ENCODE measurements at places on chromosomes 1 and 21. TPM values are rescaled to one million over a fixed set of nuclear protein-coding genes. Genes with fewer than 3 reads are reported as not detected.

The TMEM61 gene
- polyA plus RNA-seq, result 0.56 TPM

The MEX3A gene
- polyA plus RNA-seq, result 43.5 TPM

The SAMD13 gene
- 6.3 TPM for polyA plus RNA-seq

GRCh38 chr1:3558036-3558726 is 53.1 kb downstream of the MEGF6 start:
- DNase-seq, result no peak

- DNase-seq, result no peak
These were observed 8.2 kb upstream of the SLC30A1 start for GRCh38 chr1:211587123-211587522.

- DNase-seq, result no peak
These were observed 265.5 kb upstream of the FMN2 start for GRCh38 chr1:239826211-239826610.

DNA sequence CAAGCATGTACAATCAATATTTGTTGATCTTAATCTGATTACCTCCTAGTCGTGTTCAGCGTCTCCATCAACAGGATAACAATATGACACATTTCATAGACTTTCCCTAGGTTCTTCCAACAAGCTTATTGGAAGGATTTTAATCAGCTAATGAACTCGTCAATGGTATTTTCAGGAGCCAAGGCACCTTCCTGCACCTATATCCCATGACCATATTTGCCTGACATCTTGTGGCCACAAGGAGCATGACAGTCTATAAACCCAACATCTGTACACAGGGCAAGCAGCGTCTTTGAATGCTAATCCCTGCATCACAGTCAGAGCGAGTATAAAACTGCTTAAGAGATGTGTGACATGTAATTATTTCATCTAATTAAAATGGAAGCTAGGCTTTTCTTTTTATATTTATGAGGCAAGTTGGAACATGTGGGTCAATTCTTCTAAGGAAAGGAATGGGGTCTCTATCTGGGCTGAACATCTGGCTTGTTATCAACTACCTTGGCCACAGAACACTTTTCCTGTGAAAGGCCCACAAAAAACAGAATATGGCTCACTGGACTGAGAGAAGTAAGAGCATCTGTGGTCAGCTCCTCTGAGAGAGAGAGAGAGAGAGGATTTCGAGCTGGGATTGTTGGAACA is 388.8 kb downstream of the NTNG1 start:
- peak; percentile 15 for DNase-seq

DNA sequence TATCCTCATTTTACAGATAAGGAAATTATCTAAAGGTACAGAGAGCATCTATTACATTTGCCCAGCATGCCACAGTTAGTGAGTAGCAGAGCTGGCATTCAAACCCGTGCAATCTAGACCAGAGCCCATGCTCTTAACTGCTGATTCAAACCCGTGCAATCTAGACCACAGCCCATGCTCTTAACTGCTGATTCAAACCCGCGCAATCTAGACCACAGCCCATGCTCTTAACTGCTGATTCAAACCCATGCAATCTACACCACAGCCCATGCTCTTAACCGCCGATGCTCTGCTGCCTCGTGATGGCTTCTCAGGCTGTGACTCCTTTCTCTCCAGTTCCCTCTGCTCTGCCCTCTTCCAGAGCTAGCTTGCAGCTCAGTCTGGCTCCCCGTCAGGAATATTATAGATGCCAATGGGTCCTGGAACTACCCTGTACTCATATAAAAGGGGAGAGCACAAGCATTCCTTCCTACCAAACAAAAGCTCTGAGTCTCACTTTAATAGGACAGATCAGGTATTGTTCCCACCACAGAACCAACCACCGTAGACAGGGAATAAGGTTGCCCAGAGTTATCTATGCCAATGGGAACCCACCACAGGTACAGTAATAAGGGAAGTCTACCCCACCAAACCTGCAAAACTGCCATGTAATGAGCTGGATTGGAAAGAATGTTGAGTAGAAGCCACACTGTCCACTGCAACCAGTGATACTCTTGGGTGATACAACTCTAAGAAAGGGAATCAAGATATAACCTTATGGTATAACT is 78.4 kb downstream of the SMYD3 start:
- DNase-seq, result no peak

All from left renal pelvis (tissue), 4 donors.